T-helper 9 cell (primary cell): ENCODE measurements at places on chromosomes 3 and 15.

DNA sequence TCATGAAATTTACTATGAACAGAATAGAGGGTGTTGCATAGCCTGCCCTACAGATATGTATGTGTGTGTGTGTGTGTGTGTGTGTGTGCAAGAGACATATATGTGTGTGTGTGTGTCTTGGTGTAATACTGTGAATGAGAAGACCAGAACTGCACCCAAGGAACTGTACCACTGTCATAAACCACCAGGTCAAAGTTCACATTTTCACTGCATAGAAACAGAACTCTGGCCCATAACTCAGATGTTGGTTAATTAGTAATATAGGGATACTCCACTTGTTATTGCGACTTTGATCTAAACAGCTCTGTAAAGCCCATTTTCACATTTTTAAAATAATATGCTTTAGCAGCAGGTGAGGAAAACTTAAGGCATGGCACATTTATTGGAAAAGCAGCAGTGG lies 111.8 kb downstream of the IGF2BP2 start:
- DNase-seq, result no peak

DNA sequence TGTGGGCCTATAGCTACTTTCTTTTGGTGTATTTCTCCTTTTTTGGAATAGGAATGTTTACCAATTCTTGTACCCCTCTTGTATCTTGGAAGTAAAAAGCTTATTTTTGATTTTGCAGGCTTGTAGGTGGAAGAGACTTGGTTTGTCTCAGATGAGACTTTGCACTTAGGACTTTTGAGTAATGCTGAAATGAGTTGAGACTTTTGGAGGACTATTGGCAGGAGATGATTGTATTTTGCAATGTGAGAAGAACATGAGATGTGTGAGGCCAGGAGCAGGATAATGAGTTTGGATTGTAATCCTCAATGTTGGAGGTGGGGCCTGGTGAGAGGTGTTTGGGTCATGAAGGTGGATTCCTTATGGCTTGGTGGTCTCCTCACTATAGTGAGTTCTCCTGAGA lies 106.3 kb downstream of the KBTBD8 start:
- no peak for DNase-seq

DNA sequence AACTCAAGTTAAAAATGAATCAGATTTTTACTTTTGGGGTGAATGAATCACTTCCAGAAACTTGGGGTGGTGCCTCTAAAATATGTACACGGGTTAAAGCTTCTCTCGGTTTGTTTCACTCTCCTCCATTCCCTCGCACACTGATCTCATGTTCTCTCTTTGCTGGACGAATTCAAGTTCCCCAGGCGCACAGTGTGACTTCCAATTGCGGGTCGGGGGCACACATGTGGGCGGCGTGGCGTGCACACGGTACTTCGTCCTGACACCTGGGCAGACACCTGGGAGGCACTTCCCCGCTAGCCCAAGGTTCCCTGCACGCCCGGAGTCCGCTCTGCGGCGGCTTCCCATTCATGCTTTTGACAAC lies 692 bp downstream of the SCAANT1 start:
- no peak for DNase-seq

DNA sequence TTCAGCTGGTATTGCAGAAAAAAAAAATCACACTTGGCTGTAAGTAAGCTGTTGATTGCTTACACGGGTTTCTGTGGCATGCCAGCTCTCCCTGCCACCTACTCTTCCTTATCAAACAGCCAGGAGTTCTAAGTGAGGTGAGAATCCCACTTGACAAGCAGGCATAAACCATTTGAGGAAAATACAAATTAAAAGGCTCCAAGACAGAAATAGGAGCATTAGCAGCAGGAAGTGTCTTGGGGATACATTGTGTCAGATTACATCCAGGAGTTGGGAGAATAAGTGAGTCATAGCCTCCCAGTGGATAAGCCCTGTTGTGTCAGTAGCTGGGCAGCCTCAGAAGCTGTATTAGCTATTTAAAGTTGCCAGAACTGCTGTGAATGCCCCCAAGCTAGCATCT lies 256.0 kb downstream of the CNTN4 start:
- DNase-seq, result no peak

DNA sequence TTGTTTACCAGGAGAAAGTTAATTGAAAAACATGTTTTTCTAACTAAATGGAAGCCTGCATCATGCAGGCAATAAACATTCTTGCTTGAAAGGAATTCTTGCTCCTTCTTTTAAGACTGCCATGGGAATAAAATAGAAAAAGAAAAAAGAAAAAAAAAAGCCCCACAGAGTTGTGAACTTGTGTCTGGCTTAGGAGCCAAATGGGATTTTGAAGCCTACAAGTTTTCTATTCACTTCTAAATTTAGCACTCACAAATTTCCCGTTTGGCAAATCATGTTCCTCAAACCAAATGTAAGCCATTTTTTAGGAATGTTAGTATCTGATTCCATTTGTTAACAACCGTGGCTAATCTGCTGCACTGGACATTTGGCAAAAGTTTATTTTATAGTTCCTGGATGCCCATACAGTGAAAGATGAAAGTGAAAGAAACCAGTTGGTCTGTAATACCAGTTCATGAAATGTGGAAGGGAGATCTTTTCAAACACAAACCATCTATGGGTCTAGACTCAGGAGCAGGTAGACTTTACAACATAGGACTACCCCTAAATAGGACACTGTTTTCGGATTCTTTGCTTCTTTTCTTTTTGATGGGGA lies 133.8 kb upstream of the GMNC start:
- DNase-seq, result no peak

- DNase-seq, result no peak
Observed at GRCh38 chr3:66047311-66048050, 8.8 kb upstream of the MAGI1 start.

GRCh38 chr3:191065181-191065805 lies 133.7 kb upstream of the OSTN start:
- DNase-seq, result no peak
